ENCODE measurements at places on chromosomes 6 and 20.

DNA sequence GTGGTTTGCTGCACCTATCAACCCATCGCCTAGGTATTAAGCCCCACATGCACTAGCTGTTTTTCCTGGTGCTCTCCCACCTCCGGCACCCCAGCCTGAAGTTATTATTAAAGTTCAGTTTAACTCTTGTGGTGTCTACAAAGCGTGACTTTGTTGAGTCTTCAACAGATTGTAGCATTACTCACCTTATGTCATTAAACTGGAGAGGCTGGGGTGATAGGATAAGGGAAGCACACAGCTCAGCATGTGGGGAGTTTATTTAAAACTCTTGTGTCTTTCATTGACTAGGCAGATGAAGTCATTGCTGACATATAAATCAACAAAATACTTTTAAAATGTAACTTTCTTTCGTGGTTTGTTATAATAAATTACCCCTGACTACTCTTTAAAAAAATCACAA is 84.7 kb upstream of the GCM1 start:
- no peak for DNase-seq

DNA sequence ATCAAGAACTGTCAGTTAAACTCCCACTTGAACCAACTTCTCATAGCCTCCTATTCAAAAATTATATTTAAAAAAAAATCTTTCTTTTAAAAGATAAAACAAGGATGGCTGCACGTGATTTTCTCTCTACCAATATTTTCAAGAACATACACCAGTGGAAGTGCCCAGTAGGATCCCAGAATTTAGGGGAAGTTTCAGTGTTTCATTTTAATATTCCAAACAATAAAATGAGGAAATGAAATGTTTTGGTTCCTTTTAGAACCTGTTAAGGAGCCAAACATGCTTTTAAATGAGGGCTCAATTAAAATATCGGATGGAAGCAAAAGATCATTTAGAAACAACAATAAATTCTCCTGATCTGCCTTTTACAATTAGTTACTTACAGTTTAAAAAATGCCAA is 26.4 kb upstream of the PRELID3B start:
- DNase-seq: no peak

GRCh38 chr6:128635219-128635618 is 114.8 kb upstream of the PTPRK start:
- no peak for DNase-seq

DNA sequence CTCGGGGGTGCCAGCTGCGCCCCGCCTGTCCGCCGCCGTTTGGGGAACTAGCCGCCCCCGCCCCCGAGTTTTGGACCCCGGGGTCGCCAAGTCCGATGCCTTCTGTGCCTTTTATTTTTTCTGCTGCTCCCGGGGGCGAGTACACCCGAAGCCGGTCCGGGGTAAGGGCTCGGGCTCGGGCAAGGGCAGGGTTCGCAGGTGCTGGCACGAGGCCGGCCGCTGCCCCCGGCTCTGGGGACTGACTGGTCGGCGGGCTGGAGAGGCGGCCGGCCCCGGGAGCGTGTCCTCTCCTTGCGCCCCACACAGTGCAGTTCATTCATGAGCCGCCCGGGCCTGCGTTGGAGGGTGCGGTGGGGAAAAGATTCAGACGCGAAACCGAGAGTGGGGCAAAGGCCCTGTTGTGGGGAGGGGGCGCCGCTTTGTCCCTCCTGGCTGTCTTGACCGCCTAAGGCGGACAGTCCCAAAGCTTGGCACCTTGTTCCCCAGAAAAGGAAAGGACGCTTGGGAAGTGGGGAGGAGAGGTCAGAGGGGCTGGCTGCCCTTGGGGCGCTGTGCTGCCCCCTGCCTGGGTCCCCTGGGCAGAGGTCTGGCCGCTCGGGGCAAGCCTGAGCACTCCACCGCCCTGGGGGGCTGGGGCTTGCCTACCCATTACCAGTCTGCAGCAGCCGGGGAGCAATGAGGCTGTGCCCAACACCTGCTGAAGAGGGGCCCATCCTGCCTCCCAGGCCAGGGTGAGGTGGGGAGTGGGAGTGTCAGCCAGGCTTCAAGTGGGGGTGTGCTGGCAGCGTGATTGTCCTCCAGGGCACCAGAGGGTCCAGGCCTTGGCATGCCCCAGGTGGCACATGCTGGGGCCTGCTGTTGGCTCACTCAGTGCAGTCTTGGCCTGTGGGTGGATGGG is 915 bp downstream of the TMEM63B start:
- no peak for DNase-seq

GRCh38 chr6:3793545-3793944 is 42.0 kb upstream of the PXDC1 start:
- DNase-seq: no peak

DNA sequence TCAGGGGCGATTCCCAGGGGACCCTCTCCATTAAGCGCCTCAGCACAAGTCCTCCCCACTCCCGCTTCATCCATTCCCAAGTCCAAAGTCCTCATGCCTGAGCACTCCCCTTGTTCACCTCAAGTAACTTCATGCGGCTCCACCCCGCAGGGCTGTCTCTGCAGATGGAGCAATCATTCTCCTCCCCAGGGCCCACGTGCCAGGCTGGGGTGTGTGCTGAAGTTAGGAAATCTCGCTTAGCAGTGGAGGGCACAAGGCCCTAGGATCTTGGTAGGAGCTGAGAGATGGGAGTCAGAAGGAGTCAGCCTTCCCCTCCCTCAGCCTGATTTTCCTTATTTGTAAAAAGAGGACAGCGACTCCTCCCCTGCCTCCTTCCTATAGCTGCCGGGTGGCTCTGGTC is 3.5 kb downstream of the TGM3 start:
- no peak for DNase-seq

GRCh38 chr20:40778894-40779496 is 90.0 kb upstream of the MAFB start:
- DNase-seq: no peak

DNA sequence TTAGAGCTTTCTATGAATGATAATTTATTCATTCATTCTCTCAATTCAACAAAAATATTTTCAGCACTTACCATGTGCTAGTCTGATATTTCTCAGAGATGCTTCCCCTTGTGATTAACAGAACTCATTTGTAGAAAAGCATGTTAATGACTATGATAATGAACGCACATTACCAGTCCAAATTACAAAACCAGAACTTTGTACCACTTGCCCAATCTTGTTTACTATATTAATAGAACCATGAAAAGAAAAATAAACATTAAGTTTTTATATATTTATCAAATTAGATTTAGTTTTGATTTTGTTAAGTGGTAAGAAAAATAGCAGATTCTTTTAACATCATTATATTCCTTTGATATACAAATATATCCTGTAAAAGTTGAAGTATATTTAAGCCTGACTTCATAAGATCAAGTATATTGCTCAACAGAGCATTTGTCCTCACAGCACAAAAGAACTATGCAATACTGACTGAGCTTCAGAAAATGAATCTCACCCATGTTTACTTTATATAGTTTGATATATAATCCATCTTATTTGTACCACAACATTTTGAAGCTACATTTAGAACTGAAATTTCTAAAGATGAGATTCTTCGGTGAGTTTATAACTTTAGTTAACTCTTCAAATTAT is 48.9 kb downstream of the TMEM244 start:
- no peak for DNase-seq

- DNase-seq: no peak
Observed at GRCh38 chr6:79608334-79609224, 22.6 kb upstream of the SH3BGRL2 start.

GRCh38 chr6:133837801-133838349 is 51.0 kb upstream of the TCF21 start:
- DNase-seq: no peak

GRCh38 chr6:10405513-10405900 is 9.4 kb downstream of the TFAP2A start:
- DNase-seq: no peak

- DNase-seq: no peak
Observed at GRCh38 chr20:48931527-48932374, 10.2 kb downstream of the ARFGEF2 start.

GRCh38 chr6:119063491-119063890 is 15.0 kb downstream of the FAM184A start:
- DNase-seq: no peak

DNA sequence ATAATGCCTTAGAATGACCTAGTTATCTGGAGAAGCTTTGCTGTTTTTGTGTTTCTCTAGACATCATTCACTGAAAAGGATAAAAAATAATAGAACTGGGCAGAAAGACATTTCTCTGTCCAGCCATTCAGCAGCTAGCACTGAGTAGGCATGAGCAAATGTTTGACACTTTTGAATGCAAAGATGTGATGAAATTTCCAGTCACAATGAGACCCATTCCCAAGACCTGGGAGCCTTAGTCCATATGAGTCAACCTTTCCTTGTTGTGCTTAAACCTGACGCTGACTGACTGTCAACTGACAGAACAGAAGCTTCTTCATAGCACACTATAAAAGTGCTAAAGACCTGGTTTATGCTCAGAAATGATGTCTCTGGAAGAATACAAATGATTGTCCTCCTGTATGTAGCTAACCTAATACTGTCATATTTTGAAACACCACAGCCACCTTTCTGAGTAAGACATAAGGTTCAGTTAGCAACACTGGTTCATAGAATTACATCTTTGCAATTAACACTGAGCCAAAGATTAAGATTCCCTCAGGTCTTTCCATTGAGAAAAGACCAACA is 17.1 kb downstream of the RALGAPA2 start:
- no peak for DNase-seq

DNA sequence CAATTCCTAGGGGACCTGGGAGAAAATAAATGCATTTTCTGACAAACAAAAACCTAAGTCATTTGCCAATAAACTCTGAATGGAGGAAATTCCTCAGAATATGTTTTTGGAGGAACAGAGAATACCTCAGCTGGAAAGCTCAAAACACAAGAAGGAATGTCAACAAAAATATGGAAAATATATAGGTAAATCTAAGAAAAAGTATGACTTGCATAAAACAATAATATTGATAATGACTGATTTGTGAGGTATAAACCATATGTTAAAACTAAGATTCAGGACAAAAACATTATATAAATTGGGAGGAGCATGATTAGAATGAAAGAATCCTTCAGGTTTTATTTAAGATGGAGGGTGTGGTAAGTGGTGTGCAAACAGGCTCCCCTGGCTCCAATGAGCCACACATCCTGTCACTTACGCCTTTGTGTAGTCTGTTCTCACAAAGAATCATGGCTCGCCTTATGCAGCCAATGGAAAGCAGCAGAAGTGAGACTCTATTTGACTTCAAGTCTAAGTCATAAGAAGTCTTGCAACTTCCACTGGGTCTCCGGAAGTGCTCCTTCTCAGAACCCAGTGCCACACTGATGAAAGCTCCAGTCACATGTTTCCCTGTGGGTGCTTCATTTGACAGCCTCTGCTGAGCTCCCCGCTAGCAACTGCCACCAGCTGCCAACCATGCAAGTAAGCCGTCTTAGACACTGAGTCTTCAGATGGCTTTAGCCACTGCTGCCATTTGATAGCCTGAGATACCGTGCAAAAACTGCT is 8.1 kb downstream of the CFAP61 start:
- DNase-seq: no peak

GRCh38 chr6:128033156-128033555 is 132.3 kb upstream of the THEMIS start:
- peak; percentile 35 for DNase-seq

GRCh38 chr6:147676495-147677199 is 168.2 kb downstream of the SAMD5 start:
- DNase-seq: no peak

- no peak for DNase-seq
Observed at GRCh38 chr6:71079677-71080076, 122.8 kb upstream of the B3GAT2 start.

DNA sequence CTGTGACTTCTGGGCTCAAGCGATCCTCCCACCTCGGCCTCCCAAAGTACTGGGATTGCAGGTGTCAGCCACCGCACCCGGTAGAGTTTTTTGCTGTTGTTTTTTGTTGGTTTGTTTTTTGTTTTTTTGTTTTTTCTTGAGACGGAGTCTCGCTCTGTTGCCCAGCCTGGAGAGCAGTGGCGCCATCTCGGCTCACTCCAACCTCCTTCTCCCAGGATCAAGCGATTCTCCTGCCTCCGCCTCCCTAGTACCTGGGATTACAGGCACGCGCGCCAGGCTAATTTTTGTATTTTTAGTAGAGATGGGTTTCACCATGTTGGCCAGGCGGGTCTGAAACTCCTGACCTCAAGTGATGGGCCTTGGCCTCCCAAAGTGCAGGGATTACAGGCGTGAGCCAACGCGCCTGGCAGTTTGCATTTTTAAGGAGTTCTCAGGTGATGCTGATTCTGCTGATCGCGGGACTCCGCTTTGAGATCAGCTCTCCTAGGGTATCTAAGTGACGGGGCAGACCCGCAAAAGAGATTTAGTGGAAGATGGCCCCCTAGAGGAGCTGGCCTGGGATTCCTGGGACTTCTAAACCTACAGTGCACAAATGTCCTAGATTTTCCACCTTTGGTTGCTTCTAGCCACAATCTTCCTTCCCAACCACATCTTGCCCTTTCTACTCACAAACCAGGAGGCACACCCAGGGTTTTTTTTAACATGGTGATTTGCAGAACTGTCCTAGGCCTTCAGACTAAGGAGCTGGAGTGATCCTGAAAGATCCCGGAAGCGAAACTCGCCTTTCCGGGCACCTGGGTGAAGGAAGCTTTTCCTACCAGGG is 45.2 kb downstream of the DPPA5 start:
- DNase-seq: no peak

- DNase-seq: no peak
Observed at GRCh38 chr6:38703949-38704590, 1.1 kb upstream of the GLO1 start.

- DNase-seq: no peak
Observed at GRCh38 chr20:35597186-35597585, 18.4 kb upstream of the SPAG4 start.

GRCh38 chr6:11785774-11786579 is 7.4 kb upstream of the ADTRP start:
- DNase-seq: no peak

DNA sequence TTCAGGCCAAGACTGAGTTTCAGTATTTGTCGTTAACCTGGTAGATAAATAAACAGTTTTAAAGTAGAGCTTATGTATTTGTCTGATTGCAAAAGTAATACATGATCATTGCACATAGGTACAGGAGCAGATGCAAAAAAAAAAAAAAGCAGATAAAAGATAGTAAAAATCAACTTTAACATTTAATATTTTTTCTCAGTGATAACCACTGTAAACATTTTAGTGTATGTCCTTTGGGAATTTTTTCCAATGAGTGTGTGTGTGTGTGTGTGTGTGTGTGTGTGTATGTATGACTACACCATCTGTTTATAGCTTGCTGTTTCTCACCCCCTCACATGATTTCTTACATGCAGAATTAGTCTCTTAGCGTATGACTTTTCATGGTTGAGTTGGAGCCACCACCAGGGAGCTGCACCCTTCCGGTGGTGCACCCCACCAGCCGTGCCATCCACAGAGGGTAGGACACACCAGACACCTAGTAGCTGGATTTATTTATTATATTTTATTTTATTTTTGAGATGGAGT is 26.3 kb downstream of the WRNIP1 start:
- DNase-seq: no peak

Data from hindlimb muscle (tissue), 1 donor.